NAMALWA (cell line): ENCODE measurements at places on chromosomes 1 and 21.

GRCh38 chr1:179805291-179806195, 62.5 kb downstream of the FAM163A start:
- no peak for DNase-seq

DNA sequence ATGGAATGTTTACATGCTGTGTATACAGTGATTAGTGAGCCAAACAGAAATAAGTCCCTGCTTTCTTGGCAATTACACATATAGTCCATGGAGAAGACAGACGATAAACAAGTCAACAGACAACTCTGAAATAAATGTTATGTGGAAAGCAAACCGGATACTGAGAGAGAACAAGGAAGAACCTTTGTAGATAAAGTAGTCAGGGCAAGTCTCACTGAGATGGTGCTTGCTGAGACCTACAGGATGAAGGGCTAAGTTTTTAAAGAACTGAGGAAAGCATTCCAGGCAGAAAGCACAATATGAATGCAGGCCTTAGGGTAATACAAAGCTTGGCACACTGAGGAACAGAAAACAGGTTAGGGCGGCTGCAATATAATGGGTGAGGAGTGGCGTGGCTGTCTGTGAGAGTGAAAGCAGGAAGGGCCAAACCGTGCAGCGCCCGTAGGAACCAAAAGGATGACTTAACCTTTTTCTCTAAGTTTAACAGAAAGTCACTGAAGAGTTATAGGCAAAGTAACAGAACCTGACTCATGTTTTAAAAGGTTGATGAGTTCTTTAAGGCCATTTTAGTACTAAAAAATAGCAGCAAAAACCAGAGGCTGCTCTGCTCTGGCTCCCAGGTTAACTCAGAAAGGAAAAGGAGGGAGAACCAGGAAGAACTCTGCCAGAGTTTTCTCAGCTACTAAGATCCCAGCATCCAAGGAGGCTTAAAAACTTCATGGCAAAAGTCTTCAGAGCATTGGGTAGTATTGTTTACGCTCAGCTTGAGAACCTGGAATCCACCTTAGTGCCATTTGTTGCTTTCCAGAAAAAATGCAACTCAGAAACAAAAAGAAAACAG, 8.7 kb upstream of the TTF2 start:
- DNase-seq: no peak

DNA sequence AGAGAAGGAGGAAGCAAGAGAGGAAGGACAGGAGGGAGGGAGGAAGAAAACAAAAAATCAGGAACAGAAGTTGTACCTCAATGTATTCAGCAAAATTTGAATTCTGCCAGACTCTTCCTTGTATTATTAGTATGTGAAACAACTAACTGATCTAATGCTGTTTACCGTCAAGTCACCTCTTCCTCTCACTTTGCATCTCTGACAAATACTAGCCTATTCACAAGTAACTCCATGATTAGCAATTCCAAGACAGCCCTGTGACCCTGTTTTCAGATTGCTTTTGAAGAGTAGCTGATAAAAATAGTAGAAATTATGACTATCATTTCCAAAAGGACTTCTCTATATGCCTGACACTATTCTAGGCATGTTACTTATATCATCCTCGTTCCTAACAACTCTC, 445.4 kb downstream of the NEGR1 start:
- no peak for DNase-seq

DNA sequence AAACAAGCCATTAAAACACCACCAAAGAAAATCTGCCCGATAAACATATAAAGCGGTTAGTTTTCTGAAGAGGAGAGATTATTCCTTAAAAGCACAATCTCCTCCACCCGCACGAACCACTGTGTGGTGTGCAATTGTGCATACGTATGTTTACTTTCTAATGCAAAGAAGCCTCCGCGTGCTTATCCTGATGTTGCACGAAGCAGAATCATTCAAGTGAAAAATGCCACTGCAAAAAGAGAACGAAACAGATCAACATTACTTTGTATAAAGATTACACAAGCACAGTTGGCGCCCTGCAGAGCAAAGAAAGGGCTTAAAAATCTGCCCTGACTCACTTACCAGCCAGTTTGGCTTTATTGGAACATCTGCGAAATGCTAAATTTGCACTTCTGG, 166.8 kb downstream of the ZNF281 start:
- no peak for DNase-seq

GRCh38 chr1:228222548-228222947, 14.7 kb downstream of the OBSCN start:
- no peak for DNase-seq

DNA sequence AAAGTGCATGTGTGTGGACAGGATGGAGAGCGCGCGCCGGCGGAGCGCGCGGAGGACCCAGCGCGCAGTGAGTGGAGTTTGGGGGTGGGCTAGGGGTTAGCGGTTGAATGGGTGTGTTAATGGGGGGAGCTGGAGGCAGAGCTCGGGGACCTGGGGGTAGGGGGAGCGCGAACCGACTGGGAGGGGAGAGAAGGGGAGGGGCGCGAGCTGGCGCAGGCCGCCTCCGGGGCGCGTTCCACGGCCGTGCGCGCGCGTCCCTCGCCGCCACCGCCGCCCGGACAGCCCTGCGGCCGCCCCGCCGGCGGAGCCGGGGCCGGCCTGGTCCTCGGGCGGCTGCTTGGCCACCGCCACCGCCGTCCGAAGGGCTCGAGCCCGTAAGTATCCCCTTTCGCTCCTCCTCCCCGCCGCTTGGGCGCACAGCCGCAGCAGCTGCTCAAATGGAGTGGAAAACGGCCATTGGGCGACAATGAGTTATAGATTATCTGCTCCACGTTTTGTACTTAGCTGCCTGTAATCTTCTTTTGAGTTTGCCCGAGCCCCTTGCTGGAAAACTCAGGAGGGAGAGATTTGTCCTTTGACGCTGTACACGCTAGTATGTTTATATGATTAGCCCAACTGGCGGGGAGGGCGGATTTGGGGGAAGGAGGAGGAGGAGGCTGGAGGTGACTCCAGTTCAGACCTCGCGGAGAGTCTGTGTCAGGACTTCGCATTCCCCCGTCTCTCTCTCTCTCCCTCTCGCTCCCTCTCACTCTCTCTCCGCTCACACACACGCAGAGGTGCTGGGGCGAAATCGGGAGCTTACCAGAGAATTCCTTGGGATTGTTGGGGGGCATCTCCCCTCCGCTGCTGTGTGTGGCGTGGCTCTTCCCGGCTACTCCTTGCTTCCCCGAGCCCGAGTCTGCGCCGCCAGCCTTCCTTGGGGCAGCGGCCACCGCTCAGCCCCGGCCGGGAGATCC, at the start of gene ADGRL2:
ADGRL2 (plus strand) TSS at position 240 of the 956 bp plus-strand sequence. CDS start 36,051 bp downstream, outside the sequence.
- no peak for DNase-seq

- DNase-seq: no peak
Observed at GRCh38 chr1:27343639-27344025, 1.8 kb downstream of the SYTL1 start.
